SK-N-SH (cell line): ENCODE measurements at places on chromosomes 7 and 10. TPM values are rescaled to one million over a fixed set of nuclear protein-coding genes. Genes with fewer than 3 reads are reported as not detected.
A peak's percentile ranks its signal among the peaks of the same experiment; 100 is the strongest.

The PNLIPRP3 gene
- not detected in 2 replicates for polyA plus RNA-seq

The ARHGEF35 gene
- polyA plus RNA-seq, result 0.02 TPM in 1 of 2 replicates, not detected in the other

The C10orf105 gene
- polyA plus RNA-seq, result not detected in 2 replicates

The ODAD2 gene
- polyA plus RNA-seq, result not detected in 2 replicates

The PAPSS2 gene
- polyA plus RNA-seq, result 50.0 and 55.0 TPM in 2 replicates

The PRLHR gene
- 0.03 TPM in 1 of 2 replicates, not detected in the other for polyA plus RNA-seq

The DENND2A gene
- 2.1 and 3.5 TPM in 2 replicates for polyA plus RNA-seq

DNA sequence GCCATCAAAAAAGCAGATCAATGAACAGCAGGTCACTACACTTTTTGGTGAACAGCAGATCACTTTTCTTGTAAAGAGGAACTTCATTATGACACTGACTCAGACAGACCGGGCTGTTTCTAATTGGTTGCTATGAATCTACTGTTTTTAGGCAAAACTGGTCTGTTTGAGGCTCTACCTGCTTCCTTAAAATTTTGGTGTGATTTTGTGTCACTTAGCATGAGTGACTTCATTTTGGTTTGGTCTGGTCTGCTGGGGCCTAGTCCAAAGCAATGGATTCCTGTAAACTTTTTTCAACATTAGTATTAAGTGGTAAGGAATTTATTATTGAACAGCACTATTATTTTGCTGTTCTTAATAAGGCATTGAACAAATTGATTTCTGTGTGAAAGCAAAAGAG, 41.8 kb upstream of the C10orf71 start:
- DNase-seq, result no peak

GRCh38 chr7:42739638-42740037, 172.2 kb downstream of the C7orf25 start:
- DNase-seq, result no peak

GRCh38 chr10:123930340-123931001, 38.9 kb upstream of the CPXM2 start:
- DNase-seq, result no peak

DNA sequence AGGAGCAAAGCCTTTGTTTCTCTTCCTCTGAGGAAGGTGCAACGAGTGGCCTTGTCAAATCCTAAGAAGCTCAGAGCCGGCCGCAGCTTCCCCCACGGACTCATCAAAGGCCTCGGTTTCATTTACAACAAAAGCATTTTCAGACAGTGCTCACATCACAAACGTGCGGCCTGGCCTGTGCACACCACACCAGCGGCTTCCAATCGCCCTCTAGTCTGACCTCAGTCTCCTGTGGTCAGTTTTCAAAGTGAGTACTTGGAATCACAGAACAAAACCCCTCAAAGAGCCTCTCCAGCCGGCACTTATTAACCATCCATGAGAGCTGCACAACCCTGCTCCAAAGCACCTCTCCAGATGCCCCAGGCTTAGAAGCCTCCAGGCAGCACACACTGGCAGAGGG, 3.3 kb downstream of the RADIL start:
- peak; percentile 43 for DNase-seq

DNA sequence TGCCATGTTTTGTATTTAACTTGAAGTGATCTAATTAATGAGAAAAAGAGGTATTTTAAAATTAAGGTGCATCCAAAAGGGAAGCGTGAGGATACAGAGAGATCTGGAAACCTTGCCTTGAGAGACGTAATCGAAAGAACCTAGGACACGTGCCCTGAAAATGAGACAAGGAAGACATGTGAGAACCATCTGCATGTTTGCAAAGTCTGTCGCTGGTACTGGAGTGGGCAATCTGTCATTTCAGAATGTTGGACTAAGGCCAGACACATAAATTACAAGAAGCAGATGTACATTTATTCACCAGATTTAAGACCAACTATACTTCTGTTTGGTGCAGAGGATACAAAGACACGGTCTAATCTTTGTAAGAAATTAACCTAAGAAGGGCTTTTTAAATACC, 9.2 kb downstream of the AGR2 start:
- DNase-seq, result peak; percentile 63

GRCh38 chr10:47366731-47367460, 17.2 kb downstream of the ZNF488 start:
- no peak for DNase-seq

DNA sequence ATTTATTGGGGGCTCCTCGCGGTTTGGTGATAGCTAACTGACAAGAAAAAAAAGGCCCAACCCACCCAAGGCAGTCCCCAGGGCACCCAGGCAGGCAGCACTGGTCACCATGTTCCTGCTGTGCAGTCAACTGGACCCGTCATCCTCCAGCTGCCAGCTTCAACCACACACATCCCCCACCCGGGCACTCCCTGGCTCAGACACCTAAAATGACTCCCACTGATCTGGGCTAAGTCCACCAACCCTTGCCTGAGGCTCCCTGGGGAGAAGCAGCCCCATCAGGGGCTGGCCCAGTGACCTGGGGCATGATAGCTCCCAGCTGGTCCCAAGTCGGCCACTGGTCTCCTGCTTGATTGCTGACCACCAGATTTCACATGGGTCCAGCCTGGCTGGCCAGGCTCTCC, 161.8 kb downstream of the NRF1 start:
- peak; percentile 56 for DNase-seq
